ENCODE measurements at places on chromosomes 4 and X.

- no peak for DNase-seq
These were observed 421.9 kb downstream of the ANKRD50 start for GRCh38 chr4:124290678-124291077.

DNA sequence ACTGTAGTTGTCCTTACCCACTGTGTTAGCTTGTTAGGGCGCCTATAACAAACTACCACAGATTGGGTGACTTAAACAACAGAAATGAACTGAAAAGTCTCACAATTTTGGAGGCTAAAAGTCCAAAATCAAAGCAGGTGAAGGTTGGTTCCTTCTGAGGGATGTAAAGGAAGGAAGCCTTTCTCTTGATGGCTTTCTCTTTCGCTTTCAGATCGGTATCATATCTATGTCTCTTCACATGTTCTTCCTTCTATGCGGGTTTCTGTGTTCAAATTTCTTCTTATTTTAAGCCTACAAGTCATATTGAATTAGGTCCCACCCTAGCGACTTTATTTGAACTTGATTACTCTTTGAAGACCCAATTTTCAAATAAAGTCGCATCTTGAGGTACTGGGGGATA lies 118.6 kb downstream of the CPXCR1 start:
- DNase-seq: no peak

DNA sequence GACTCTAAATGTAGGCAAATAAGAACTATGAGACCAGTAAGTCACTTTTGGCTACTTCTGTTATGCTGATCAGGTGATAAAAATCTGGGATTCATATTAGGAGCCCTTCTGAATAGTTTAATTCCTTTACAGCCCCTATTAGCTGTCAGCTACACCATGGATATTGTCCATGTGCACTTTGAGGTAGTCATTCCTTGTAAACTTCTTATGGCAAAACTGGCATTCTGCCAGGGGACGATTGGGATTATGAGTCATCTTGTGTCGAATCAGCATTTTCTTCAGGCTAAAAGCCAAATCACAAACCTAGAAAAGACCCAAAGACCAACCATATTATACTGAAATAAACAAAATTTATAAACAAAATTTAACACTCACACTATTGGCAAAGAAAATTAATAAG lies 227.6 kb downstream of the PRDM5 start:
- DNase-seq: no peak

DNA sequence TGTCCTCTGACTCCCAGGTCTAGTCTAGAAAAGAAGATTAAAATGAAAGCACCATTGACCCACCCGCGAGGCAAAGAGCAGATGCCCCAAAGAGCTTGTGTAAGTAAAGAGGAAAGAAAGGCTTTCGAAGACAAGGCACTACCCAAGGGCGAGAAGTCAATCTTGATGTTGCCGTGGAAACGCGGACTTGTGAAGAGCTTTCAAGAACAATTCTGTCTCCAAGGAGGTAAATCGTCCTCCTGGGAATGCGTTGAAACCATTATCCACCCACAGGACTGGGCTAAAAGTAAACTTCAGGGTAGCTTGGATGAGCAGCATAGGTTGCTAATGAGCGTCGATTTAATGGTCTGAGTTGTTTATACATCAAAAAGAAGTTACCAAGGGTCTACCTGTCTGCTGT lies 189.3 kb downstream of the DHRSX start:
- DNase-seq: no peak

- no peak for DNase-seq
These were observed 76.9 kb downstream of the SHROOM3 start for GRCh38 chr4:76511947-76512346.

GRCh38 chr4:152503653-152504290 lies 32.1 kb downstream of the FBXW7 start:
- no peak for DNase-seq

GRCh38 chr4:3233391-3234071 lies 15.4 kb upstream of the MSANTD1 start:
- no peak for DNase-seq

DNA sequence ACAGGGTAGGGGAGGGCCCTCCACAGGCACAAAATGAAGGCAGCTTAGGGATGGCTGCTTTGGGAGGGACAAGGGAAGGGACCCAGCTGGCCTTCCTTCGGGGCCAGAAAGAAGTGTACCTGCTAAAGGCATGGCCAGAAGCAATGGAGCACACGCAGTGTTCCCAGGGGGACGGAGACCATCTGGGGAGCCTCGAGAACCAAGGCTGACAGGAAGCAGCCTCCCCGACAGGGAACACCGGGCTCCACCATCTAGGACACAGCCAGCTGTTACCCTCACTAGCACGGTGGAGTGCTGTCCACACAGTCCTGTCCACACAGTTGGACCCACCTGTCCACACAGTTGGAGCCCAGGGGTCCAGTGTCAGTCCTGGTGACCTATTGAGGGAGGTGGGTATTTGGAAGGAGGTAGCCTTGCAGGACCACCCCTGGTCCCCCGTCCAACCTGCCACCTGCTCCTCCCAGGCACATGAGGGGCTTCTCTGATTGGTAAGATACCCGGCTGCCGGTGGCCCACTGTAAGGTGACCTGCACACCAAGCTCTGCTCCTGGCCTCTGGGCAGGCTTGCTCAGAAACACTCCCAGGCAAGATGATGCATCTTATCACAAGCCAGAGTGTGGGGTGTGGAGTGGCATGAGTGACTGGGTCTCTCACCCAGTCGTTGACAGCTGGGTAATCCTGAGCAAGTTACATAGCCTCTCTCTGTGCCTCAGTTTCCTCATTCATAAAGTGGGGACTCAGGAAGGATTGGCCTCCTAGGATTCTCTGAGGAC lies 20.5 kb upstream of the AFAP1 start:
- no peak for DNase-seq

DNA sequence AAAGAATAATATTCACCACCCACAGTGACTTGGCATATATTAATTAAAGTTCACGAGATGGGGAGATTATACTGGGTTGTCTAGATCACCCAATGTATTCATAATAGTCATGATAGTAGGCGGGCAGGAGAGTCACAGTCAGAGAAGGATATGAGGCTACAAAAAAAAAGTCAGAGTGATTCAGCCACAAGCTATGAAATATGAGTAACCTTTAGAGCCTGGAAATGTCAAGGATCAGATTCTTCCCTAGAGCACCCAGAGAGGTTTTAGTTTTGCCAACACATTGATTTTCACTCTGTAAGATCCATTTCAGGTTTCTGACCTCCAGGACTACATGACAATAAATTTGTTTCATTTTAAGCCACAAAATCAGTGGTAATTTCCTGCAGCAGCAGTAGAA lies 501.9 kb downstream of the GABRG1 start:
- DNase-seq: no peak

DNA sequence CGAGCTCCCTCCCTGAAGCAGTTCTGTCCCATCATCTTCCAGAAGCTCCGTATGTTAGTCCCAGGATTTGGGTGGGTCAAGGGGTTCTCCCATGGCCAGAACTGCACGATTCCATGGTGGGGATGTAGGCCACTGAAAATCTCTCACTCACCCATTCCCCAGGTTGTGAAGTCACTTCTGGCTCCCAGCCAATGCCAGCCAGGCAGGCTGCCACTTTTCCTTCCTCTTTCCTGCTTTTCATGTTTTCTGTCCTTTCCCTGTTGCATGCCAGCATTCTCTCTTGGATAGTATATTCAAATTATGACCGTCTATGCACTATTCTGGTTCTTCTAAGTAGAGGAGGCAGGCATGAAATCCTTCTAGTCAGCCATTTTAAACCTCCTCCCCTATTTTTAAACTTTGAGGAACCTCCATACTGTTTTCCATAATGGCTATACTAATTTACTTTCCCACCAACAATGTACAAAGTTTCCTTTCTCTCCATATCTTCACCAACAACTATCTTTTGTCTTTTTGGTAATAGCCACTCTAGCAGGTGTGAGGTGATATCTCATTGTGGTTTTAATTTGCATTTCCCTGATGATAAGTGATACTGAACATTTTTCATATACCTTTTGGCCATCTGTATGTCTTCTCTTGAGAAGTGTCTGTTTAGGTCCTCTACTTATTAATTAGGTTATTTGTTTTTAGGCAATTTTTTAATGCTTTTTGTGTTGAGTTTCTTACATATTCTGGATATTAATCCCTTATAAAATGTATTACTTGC lies 182.1 kb upstream of the TET2 start:
- no peak for DNase-seq

DNA sequence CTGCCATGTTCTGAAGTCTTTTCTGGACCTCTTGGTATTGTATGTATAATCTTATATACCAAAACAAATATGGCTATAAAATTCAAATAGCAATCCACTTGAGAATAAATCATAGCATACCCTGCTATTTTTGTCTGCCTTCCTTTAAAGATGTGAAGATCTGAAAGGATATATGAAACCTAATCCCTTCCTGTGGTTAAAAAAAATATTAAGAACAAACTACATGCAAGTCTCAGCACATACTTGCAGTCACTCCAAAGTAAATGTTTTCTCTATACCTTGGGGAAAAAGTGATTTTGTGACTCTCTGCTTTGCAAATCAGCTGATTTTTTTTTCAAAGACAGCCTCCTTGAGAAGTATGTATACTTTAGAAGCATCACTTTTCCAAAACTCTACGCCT lies 322.9 kb downstream of the ANKRD50 start:
- no peak for DNase-seq

GRCh38 chr4:54226404-54227255 lies 2.5 kb upstream of the PDGFRA start:
- DNase-seq: no peak

DNA sequence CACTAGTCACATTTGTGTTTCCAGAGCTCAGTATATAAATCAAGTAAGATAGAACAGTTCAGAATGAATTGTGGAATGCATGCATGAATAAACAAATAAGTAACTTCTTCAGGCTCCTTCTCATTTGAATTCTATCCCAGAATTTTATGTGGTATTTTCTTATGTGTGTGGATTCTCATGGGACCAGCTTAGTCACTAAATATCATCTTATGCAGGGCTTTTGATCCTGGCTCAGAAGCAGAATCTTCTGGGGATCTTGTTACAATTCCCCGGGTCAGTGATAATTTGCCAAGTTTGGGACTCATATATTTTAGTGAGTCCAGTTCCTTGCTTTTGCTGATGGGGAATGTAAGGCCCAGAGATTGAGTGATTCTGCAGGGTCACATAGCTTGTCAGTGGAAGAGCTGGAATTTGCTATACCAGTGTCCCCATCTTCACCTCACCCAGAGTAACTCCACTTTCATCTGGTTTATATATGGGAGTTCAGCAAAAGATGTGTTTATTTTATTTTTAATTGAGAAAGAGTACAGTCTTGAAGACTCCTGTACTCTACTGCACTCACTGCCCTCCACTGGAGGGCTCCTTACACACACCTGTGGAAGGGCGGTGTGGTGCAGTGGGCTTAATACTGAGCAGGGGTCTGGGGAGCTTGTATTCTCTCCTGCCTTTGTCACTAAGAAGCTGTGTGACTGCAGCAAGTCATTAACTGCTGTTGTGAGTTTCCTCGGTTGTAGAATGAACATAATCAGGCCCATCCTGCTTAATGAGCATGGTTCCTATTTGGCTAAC lies 198.2 kb upstream of the CXorf66 start:
- DNase-seq: no peak

GRCh38 chr4:107037199-107037584 lies 1.1 kb upstream of the DKK2 start:
- DNase-seq: no peak

DNA sequence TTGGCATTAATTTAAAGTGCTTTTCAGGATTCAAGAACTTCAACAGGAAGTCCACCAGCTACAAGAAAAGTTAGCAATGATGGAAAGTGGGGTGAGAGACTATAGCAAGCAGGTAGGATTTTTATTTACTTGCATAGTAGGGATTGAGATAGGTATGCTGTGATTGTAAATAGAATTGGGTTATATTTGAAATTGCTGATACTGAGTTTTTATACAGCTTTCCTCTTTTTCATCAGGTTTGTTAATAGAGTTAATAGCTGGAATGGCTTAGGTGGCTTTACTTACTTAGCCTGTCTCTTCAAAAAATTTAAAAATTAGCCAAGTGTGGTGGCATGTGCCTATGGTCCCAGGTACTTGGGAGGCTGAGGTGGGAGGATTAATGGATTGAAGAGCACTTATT lies 10.9 kb downstream of the CEP135 start:
- no peak for DNase-seq

DNA sequence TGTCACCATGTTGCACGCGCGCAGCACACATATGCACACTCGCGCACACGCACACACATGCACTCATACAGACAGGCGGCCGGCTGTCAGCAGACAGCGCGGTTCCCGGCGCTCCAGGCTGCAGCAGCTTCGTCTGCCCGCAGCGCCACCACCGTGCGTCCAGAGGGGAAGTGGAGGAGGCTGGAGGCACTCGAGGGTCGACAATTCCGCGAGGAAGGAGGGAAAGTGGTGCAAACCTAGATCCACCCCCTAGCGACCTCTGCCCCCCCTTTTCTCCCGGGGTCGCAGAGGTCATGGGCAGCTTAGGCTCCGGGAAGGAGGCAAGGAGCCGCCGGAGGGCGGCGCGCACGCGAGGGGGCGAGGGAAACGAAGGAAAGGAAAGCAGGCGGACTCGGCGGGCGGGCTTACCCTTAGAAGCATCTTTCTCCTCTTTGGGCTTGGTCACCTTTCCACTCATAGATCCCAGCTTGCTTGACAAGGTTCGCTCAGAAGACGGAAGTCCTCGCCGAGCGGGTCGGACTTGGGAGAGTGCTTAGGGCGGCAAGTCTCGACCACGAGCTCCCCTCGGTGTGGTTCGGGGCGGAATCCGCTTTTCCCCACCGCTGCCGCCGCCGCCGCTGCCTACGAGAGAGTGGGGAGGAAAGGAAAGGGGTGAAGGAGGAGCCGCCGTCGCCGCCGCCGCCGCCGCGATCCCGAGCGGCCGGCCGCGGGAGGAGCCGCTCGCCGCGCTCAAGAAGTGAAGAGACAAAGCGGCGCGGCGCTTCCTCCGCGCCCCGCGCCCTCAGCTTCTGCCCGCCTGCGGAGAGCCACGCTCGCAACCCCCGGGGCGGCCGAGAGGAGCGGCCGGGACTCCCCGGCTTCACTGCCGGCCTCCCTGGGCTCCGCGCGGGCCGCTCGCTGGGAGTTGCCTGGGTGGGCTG lies 326.6 kb upstream of the F9 start:
- no peak for DNase-seq

DNA sequence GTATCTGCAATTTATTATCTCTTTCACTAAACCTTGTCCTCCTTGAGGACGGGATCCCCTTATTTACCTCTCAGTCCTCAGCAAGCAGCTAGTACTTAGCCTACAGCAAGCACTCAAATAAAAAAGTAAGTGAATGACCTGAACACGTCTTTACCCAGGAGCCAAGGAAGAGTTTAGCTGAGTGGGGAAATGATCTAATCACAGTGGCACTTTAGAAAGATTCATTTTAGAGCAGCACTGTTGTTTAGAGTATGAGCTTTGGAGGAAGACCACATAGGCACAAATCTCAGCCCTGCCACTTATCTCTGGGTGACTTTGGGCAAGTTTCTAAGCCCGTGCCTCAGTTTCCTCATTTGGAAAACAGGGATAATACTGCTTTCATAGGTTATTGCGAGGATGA lies 2.7 kb downstream of the FAM120C start:
- DNase-seq: no peak

GRCh38 chr4:7043284-7044136 lies at the start of gene TADA2B:
TADA2B (plus strand) TSS chr4:7043372; CDS start chr4:7043580, 208 bp downstream.
- peak; percentile 25 for DNase-seq

GRCh38 chr4:181770971-181771370 lies 472.2 kb upstream of the TENM3 start:
- DNase-seq: no peak
